ENCODE measurements at places on chromosomes 16 and 17. TPM values are rescaled to one million over a fixed set of nuclear protein-coding genes. Genes with fewer than 3 reads are reported as not detected.

The SOCS1 gene
- total RNA-seq = 128 TPM

The CHRNE gene
- 0.38 TPM for total RNA-seq

The NXN gene
- total RNA-seq = 0.42 TPM

The DLX3 gene
- total RNA-seq = not detected

The HSD17B2 gene
- not detected for total RNA-seq

The FBXO39 gene
- total RNA-seq = not detected

The ABI3 gene
- 46.4 TPM for total RNA-seq

- H3K4me3 ChIP-seq = no peak overlapping the region
- no peak for DNase-seq
- no peaks in the 10 kb centered on the region for H3K4me1 ChIP-seq
- no peak overlapping the region for H3K27ac ChIP-seq
Observed at GRCh38 chr16:14172200-14172809, 101.2 kb downstream of the MRTFB start.

DNA sequence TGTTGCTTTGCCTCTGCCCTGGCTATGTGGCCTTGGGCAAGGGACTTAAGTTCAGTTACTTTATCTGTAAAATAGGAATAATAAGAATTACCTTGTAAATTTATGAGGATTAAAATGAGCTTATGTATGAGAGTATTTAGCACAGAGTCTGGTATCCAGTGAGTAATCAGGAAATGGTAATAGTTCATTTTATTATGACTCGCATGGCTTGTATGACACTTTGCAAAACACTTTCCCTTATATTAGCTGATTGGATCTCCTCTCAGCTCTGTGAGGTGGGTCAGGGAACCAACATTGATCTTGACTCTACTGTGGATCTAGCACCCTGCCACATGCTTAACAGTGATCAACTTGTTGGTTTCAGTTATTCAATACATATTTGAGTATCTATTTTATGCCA lies 8.3 kb upstream of the CDH3 start:
- H3K36me3 ChIP-seq = no peaks in the 10 kb centered on the region
- H3K27ac ChIP-seq = no peak overlapping the region
- no peaks in the 10 kb centered on the region for H3K4me1 ChIP-seq
- no peaks in the 10 kb centered on the region for H3K27me3 ChIP-seq
- no peak for DNase-seq

DNA sequence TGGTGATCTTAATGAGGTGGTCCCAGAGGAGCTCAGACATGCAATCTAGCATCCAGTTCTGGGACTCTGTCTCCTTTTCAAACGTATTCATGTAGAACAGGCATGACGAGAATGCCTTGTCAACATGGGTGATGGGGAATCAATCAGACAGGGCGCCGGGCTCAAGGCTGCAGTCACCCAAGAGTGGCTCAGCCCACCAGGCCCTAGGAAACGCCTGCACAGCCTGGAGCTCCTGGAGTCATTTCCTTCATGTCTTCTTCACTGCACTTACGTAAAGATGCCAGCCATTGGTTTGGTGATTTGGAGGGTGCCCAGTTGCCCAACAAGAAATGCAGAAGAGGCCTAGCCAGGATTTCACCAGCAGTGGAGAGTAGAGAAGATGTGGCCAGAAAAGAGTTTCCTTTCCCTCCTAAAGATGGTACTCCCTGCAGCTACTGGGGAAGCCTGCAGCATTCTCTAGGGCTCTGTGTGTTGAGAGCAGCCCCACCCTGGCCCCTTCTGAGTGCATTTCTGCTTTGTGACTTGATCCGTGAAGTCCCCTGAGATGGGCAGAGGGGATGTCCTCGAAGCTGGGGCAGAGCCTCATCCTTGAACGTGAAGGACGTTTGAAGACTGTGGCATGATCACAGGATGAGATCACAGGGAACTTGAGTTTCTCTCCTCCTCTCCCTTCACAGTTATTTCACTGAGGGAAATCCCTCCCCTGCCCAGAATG lies 24.0 kb upstream of the STH start:
- no peaks in the 10 kb centered on the region for H3K27me3 ChIP-seq
- H3K36me3 ChIP-seq = no peaks in the 10 kb centered on the region
- H3K4me1 ChIP-seq = no peaks in the 10 kb centered on the region
- H3K27ac ChIP-seq = no peak overlapping the region

DNA sequence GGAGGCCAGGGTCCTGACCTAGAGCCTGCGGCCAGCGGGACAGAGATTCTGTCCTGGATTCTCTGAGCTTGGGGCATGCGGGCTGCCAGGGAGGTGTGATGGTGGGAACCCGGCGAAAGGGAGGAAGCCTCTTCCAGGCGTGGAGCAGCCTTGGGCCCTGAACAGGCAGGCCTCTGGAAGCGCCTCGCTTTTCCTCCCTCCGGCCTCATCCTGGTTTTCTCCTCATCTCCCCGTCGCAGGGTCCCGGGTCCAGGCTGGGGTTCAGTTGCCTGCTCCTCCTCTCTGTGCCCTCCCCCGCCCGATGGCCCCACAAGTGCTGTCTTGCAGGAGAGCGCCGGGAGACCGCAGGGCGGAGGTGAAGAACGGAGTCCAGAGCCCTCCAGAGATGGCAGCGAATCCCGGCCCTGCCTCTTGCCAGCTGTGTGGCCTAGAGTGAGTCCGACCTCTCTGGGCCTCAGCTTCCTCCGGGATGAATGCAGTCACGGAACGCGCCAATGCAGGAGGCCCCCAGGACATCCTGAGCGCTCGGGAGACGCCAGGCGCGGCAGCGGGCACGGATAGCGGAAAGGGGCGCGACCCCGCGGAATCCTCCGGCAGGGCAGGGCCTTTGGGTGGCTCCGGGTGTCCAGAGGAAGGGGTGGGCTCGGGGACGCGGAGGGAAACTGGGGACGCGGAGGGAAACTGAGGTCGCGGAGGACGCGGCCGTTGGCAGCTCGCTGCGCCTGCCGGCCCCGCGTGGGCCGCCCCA lies 553 bp upstream of the RAB11FIP4 start:
- peaks cover 24% of the 10 kb centered on the region for H3K27me3 ChIP-seq
- no peak overlapping the region for H3K4me3 ChIP-seq
- H3K4me1 ChIP-seq = no peaks in the 10 kb centered on the region
- no peak for DNase-seq
- H3K36me3 ChIP-seq = no peaks in the 10 kb centered on the region

- no peak for DNase-seq
- H3K36me3 ChIP-seq = no peaks in the 10 kb centered on the region
- H3K27me3 ChIP-seq = peaks cover 10% of the 10 kb centered on the region
- no peak overlapping the region for H3K27ac ChIP-seq
Observed at GRCh38 chr17:6551356-6551755, 5.0 kb downstream of the PITPNM3 start.

GRCh38 chr17:78667741-78668640 lies 90.8 kb upstream of the DNAH17 start:
- H3K4me1 ChIP-seq = peaks cover 22% of the 10 kb centered on the region
- no peak overlapping the region for H3K4me3 ChIP-seq
- H3K36me3 ChIP-seq = peaks cover 5% of the 10 kb centered on the region
- no peak overlapping the region for H3K27ac ChIP-seq
- H3K27me3 ChIP-seq = no peaks in the 10 kb centered on the region
- no peak for DNase-seq

- H3K4me3 ChIP-seq = no peak overlapping the region
- DNase-seq = no peak
- H3K36me3 ChIP-seq = no peaks in the 10 kb centered on the region
- no peak overlapping the region for H3K27ac ChIP-seq
Observed at GRCh38 chr17:20159406-20160069, 150.4 kb downstream of the SPECC1 start.

GRCh38 chr16:78122774-78123315 lies 23.4 kb downstream of the WWOX start:
- no peak overlapping the region for H3K4me3 ChIP-seq
- no peaks in the 10 kb centered on the region for H3K4me1 ChIP-seq
- H3K27me3 ChIP-seq = no peaks in the 10 kb centered on the region
- DNase-seq = no peak
- H3K36me3 ChIP-seq = no peaks in the 10 kb centered on the region

DNA sequence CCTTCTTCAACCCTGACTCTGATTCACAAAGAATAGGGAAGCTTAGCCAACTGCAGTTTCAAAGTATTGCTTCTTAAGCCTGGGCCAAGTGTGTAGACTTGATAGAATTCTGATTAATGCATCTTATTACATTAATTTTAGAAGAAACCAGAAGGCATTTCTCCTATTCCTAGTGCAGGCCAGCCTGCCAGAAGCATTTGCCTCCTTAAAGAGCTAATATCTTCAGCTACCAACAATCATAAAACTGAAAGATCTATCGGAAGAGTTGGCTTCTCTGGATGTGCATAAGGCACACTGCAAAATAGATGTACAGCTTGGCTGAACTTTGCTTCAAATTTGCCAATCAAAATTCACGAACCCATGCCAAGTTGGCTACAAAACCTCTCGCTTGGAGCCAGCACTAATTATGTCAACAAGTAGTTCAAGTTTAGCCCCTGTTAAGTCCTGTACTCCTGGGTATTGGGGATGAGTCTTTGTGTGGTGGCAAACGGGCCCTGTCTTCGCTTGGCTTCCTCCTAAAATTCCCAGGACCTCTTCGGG lies 717.8 kb downstream of the WWOX start:
- H3K4me3 ChIP-seq = no peak overlapping the region
- no peaks in the 10 kb centered on the region for H3K36me3 ChIP-seq
- H3K27ac ChIP-seq = no peak overlapping the region
- no peak for DNase-seq
- no peaks in the 10 kb centered on the region for H3K27me3 ChIP-seq

DNA sequence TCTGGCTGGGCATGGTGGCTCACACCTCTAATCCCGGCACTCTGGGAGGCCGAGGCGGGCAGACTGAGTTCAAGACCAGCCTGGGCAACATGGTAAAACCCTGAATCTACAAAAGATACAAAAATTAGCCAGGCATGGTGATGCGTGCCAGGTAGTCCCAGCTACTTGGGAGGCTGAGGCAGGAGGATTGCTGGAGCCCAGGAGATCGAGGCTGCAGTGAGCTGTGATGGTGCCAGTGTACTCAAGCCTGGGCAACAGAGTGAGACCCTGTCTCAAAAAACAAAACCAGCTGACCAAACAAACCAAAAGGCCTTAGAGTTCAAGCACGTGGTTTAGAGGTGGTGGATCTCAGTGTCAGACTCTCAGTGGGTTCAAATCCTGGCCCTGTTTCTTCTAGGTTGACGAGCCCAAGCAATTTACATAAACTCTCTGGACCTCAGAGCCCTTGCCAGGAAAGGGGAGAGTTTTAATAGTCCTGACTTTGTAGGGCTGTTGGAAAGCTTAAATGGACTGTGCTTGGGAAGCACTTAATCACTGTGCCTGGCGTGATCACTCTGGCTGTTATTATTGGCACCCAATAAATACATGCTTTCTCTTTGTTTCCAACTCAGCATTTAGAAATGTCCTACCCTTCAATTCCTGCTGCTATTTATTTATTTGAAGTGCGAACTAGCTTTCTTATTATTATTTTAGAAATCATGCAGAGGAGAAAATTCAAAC lies 44.7 kb downstream of the ABCC1 start:
- H3K36me3 ChIP-seq = no peaks in the 10 kb centered on the region
- no peak overlapping the region for H3K4me3 ChIP-seq
- H3K27ac ChIP-seq = no peak overlapping the region
- peaks cover 19% of the 10 kb centered on the region for H3K4me1 ChIP-seq
- H3K27me3 ChIP-seq = no peaks in the 10 kb centered on the region

DNA sequence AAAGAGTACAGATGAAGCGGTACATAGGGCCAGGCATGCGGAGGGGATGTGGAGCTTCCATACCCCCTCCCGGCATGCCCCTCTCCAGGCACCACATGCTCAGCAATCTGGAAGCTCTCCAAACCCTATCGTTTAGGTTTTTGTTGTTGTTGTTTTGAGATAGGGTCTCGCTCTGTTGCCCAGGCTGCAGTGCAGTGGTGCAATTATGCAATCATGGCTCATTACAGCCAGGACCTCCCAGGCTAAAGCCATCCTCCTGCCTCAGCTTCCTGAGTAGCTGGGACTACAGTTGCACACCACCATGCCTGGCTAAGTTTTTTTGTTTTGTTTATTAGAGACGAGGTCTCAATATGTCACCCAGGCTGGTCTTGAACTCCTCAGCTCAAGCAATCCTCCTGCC lies 50.8 kb downstream of the WWOX start:
- no peak for DNase-seq
- no peak overlapping the region for H3K27ac ChIP-seq
- no peaks in the 10 kb centered on the region for H3K36me3 ChIP-seq
- no peaks in the 10 kb centered on the region for H3K27me3 ChIP-seq
- no peaks in the 10 kb centered on the region for H3K4me1 ChIP-seq

GRCh38 chr17:17691468-17692263 lies 10.4 kb downstream of the RAI1 start:
- no peaks in the 10 kb centered on the region for H3K36me3 ChIP-seq
- no peaks in the 10 kb centered on the region for H3K27me3 ChIP-seq
- H3K27ac ChIP-seq = no peak overlapping the region
- no peak for DNase-seq
- H3K4me1 ChIP-seq = peaks cover 54% of the 10 kb centered on the region
- H3K4me3 ChIP-seq = no peak overlapping the region

GRCh38 chr17:7589204-7589868 lies 558 bp downstream of the SOX15 start:
- peak; percentile 37 for DNase-seq
- H3K27ac ChIP-seq = no peak overlapping the region
- no peak overlapping the region for H3K4me3 ChIP-seq
- peaks cover 8% of the 10 kb centered on the region for H3K4me1 ChIP-seq

- H3K27ac ChIP-seq = peak overlapping the region; percentile 24
- no peaks in the 10 kb centered on the region for H3K27me3 ChIP-seq
- H3K4me3 ChIP-seq = peak overlapping the region; percentile 41
- no peak for DNase-seq
- H3K36me3 ChIP-seq = no peaks in the 10 kb centered on the region
- H3K4me1 ChIP-seq = peaks cover 33% of the 10 kb centered on the region
Observed at GRCh38 chr17:76528528-76529223, 8.8 kb downstream of the CYGB start.

DNA sequence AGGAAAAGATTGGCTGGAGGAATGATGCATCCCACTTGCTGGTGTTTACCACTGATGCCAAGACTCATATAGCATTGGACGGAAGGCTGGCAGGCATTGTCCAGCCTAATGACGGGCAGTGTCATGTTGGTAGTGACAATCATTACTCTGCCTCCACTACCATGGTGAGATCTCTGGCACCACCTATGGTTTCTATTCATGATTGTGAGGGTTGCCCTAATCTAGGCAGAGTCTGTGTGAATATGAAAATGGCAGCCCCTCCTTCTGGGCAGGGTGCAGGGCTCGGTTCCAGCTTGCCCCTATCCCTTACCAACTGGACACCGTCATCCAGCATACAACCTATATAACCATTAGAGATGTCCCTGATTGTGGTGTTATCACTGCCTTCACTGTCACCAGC lies 33.4 kb downstream of the ITGB3 start:
- H3K27me3 ChIP-seq = no peaks in the 10 kb centered on the region
- H3K4me1 ChIP-seq = no peaks in the 10 kb centered on the region
- H3K36me3 ChIP-seq = no peaks in the 10 kb centered on the region
- no peak overlapping the region for H3K4me3 ChIP-seq
- H3K27ac ChIP-seq = no peak overlapping the region

GRCh38 chr16:3023669-3024478 lies at the start of the genes HCFC1R1 and THOC6:
HCFC1R1 (minus strand) TSS chr16:3023942; CDS start chr16:3023941, 1 bp downstream.
THOC6 (plus strand) TSS chr16:3024035; CDS start chr16:3024327, 292 bp downstream.
- peak within 1 kb of the TSS; percentile 88 for H3K27ac ChIP-seq
- peaks cover 46% of the 10 kb centered on the region for H3K4me1 ChIP-seq
- H3K4me3 ChIP-seq = peak within 1 kb of the TSS; percentile 88
- H3K27me3 ChIP-seq = peaks cover under 1% of the 10 kb centered on the region
- peaks cover 7% of the 10 kb centered on the region for H3K36me3 ChIP-seq

- H3K27ac ChIP-seq = no peak overlapping the region
- no peak for DNase-seq
- peaks cover 16% of the 10 kb centered on the region for H3K36me3 ChIP-seq
- H3K27me3 ChIP-seq = no peaks in the 10 kb centered on the region
Observed at GRCh38 chr17:1686086-1686485, 1.4 kb upstream of the PRPF8 start.
